ENCODE measurements at places on chromosomes 2 and 18.

- DNase-seq: no peak
Measured at GRCh38 chr2:72827966-72828646, 2.3 kb upstream of the EXOC6B start.

DNA sequence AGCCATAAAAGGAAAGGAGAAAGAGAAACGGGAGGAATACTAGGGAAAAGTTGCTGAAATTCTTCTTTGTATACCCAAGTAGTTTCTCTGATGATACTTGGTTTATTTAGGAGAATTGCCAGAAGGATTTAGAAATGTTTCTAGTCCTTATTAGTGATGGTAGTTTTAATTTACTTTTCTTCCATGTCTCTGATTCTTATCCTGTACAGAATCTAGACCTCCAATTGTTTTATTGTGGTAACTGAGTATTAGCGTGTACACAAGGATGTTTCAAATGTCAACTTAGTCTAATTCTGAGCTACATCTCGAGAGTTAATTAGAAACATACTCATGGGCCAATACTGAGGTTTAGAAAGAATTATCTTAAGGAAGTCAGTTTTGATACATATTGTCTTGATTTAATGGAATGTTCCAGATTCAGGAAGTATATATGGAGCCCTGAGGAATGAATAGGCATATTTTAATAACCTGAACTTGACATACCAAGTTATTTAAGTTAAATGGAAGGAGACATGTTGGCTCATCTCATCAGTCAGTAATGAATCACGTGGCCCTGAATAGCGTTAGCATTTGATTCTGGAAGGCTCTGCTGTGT, 219.6 kb downstream of the LTBP1 start:
- DNase-seq: no peak

GRCh38 chr18:74836296-74837139, 238.8 kb downstream of the ZNF407 start:
- DNase-seq: no peak

DNA sequence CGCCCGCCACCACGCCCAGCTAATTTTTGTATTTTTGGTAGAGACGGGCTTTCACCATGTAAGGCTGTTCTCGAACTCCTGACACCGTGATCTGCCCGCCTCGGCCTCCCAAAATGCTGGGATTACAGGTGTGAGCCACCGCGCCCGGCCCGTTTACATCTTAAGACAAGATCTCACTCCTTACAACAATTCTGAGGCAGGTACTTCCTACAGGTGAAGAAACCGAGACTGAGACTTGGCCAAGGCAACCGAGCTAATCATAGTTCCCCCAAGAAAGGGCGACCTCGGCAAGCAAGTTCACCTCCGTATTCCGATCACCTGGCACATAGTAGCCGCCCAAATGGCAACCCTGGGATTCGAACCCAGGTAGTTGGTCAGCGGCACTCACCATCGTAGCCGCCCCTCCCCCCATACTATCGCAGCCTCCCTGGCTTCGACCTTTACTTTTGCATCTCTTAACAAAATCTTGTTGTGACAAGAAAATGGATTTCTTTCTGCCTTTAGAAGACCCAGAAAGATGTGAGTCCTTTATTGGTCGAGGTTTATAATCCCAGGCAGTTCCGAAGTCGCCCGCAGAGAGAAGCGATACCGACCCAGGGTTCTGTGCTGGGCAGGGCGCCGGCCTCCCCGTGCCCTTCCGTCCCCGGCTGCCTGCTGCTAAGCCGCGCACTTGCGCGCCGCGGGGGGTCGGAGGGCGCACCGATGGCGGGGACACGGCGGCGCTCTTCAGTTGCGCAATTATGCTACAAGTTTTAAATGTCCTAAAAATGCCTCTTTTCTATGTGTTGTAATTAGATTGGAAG, 1.1 kb upstream of the FZD5 start:
- no peak for DNase-seq

DNA sequence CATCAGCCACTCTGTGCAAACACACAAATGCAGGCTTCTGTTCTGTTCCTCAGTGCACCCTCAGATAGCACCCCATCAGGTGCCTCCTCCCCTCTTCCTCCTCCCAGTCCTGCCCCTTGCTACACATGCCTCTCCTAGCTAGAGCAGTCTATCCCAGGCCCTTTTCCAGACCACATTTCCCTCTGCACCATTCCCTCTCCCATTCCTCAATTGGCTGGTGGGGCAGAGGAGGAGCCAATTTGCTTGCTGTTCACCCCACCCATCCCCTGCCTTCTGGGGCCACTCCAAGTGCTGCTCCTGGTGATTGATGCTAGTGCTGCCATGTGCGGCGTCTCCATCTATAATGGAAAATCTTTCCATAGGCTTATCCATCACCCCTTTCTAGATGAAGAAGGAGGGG, 5.4 kb downstream of the CFAP65 start:
- DNase-seq: no peak

GRCh38 chr2:30777661-30778505, 29.4 kb downstream of the CAPN13 start:
- no peak for DNase-seq

- peak; percentile 63 for DNase-seq
Measured at GRCh38 chr2:223970343-223971128, 13.3 kb downstream of the MRPL44 start.

DNA sequence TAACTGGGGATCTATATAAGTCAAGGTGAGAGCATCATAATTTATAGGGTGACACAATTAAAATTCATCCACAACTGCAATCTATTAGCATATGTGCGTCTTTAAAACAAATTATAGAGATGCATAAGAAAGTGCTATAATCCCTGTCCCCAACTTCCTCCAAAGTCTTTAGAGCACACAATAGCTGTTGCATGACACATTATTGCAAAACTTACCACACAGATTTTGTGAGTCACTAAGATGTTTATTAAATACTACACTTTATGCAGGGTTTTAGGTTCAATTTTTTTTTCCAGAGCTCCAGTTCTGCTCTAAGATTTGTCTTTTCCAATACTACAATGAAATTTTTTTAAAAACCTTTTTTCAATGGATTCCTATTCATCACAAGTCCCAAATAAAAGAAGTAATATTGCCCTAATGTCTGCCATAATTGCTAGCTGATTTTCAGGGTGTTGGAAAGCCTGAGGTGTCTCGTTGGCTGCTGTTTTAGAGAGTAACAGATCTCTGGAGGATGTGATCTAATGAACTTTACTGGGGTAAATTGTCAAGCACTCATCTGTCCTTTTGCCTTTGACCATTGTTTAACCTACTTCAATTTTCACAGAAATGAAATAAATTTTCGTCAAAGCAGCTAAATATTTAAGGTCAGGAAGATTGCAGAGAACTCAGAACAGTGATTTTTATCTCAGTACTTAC, 250.5 kb upstream of the NETO1 start:
- DNase-seq: no peak

GRCh38 chr2:42907835-42908234, 115.5 kb upstream of the HAAO start:
- no peak for DNase-seq

GRCh38 chr2:39306626-39307025, 62.9 kb upstream of the CDKL4 start:
- DNase-seq: no peak

DNA sequence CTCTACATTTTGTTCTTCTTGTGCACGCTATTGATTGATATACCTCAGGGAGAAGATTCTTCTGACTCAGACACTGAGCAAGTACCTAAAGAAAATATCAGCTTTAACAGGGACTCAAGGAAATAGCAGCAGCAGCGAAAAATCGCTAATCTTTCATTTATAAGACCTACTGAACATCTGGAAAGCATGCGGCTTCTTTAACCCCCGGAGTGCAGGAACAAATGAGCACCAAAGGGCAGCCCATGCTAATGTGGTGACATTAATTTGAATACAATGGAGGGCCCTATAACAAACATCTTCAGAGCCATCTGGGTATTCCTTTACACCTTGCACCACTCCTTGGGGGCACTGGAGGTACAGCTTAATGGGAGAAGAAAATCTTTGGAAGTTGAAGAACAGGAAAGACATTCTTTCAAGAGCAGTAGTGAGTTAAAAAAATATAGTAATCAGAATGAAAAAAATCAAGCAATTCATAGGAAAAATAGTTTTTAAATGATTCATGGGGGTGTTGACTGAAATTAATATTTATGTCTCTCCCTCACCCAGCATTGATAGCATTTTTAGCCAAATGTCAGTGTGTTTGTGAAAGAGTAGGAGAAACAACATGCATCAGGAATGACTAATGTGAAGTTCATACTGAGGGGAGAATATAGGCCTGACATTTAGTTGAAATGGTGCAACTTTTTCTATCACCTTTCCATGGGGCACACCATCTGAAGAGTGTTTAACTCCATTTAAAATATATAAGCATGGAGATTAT, 281.7 kb downstream of the HRH4 start:
- no peak for DNase-seq

DNA sequence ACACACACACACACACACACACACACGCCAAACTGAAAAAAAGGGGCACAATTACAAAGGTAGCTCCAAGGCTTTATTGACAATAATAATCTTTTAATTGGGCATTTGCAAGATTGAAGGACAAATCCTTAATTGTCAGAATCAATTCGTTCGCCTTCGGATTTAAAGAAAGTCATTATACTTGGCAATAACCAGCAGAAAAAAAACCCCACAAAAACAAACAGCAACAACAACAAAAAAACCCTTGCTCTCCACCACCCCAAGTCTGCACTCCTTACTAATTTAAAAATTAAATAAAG, 1.8 kb upstream of the HOXD8 start:
- no peak for DNase-seq

DNA sequence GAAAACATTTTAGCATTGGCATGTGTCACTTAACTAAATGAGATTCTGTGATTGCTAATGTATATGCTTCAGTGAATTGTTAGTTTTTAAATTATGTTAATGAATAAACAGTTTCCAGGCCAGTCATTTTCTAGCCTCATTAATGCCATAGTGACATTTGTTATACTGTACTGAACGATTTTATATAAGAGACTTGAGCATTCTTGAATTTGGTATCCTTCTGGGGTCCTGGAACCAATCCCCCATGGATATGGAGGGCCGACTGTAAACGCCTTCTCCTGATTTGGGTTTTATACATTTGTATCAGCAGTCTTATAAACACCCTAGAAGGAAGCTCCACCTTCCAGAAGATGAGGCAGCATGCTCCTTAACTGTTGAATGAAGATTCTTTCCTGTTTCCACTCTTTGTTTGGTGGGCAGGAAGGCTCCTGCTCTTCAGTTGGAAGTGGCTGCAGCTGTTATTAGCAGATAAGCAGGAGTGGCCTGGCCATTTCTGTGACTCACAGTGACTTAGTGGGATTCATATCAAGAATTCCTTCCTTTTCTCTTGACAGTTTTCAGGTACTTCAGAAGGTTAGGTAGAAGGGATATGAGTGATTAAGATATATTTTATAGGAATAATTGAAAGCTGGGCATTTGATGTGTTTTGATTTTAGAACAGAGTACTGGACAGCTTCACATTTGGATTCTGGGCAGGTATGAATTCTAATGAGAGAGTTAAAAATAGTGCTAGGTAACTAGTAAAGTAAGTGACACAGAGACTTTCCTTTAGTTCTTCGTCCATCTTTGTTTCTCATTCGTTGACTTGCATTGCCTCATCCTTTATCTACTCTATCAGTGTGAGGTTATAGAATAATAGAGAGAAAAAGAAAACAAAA, 124.9 kb downstream of the PLCL1 start:
- no peak for DNase-seq

GRCh38 chr2:3703757-3704355, 481 bp downstream of the DCDC2C start:
- no peak for DNase-seq

- no peak for DNase-seq
Measured at GRCh38 chr2:112725545-112726457, 5.0 kb downstream of the NT5DC4 start.

DNA sequence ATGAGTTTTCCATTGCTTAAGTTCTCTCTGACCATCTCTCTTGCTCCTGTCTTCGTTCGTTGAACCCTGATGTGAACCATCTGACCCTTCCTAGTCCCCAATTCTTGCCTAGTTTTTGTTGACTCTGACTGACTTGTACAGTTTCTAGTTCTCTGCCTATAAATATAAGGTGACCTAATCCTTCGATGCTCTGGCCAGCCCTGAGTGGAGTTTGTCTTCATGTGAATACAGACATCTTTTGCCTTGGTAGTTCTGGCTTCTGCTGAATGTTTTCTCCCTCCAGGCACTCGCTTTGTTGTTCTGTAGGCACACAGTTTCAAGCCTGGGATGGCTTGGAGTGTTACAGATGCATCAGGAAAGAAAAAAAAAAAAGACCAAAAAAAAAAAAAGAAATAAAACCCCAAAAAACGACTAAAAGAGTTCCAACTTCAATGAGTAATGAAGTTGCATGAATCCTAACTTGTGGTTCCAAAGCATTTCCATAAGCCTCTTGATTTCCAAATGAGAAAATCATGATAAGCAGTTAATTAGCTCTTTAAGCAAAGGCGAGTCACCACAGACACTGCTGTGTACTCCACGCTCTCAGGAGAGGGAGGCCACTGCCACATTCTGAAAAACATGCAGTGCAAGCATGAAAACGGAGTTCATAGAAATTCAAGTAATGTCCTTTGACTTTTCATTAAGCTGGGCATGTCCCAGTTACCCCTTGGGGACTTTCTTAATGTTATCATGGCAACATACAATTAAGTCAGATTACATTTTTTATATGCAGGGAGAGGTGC, 165.2 kb downstream of the TDRD15 start:
- DNase-seq: no peak

GRCh38 chr2:100422320-100423055, 5.0 kb upstream of the CHST10 start:
- peak; percentile 11 for DNase-seq

- no peak for DNase-seq
Measured at GRCh38 chr18:57475408-57475807, 40.2 kb downstream of the ONECUT2 start.

GRCh38 chr2:145352484-145352883, 832.6 kb upstream of the ZEB2 start:
- DNase-seq: no peak

DNA sequence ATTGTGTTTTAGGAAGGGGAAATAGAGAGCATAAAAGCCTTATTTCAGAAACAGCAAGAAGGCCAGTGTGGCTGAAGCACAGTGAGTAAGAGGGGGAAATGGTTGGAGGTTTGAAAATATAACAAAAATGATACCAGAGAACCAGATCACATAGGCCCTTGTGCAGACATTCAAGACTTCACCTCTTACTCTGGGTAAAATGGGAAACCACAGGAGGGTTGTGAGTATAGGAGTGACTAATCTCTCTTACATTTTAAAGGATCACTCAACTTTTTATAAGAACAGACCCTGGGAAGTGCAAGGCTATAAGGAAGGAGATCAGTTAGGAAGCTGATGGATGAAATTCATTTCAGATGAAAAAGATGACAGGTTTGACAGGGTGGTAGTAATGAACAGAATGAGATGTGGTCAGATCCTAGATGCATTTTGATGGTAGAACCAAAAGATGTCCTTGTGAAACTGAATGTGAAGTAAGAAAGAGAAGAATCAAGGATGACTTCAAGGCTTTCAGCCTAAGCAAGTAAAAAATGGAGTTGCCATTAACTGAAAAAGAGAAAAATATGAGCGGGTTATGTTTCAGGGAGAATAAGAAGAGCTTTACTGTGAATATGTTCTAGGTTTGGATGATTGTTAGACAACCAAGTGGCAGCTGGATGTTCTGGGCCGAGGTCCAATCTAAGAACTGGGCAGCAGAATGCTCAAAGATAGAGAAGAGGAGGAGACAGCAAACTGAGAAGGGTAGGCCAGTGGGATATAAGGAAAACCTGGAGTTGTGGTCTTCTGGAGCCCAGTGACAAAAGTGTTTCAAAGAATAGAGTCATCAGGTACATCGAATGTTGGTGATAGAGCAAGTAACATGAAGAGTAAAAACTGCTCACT, 65.1 kb downstream of the USP40 start:
- no peak for DNase-seq

GRCh38 chr2:96870626-96871255, 861 bp upstream of the SEMA4C start:
- DNase-seq: no peak
